MCF 10A (cell line): ENCODE measurements at places on chromosomes 16 and 17.

GRCh38 chr16:35795361-35796029, 2336.1 kb downstream of the TP53TG3F start:
- DNase-seq = no peak
- no peaks in the 10 kb centered on the region for H3K4me1 ChIP-seq
- no peak overlapping the region for H3K27ac ChIP-seq
- H3K36me3 ChIP-seq = no peaks in the 10 kb centered on the region
- no peak overlapping the region for H3K4me3 ChIP-seq

GRCh38 chr16:1723450-1724147, 17.6 kb downstream of the MAPK8IP3 start:
- DNase-seq = peak; percentile 62
- H3K36me3 ChIP-seq = peaks cover 34% of the 10 kb centered on the region
- H3K4me1 ChIP-seq = peaks cover 6% of the 10 kb centered on the region
- no peak overlapping the region for H3K4me3 ChIP-seq
- H3K27ac ChIP-seq = no peak overlapping the region

DNA sequence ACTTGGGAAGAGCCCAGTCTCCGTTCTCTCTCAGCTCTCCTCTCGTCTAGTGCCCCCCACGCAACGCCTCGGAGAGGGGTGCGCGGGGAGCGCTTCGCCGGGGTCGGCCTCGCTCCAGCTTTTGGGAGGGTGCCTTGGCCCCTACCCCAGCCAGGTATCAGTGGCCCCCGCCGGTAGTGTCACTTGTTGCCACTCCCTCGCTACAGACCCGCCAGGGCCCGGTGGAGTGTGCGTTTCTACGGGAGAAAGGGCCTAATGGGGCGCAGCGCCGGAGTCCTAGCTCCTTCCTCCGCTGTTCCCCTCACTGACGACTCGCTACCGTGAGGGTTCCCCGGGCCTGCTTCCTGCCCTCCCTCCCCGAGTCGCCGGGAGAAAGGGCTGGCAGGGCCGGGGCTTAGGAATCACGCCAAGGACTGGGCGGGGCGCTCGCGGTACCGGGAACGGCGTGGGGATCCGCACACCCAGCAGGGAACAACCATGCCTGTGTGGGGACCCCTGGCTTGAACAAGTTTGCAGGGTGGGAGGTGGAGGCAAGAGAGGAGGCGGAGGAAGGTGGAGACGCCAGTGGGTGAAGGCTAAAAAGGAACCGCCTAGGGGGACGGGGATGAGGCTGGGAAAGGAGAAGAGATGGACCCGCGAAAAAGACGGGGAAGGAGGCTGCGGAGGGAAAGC, 997 bp upstream of the CDH11 start:
- peak overlapping the region; percentile 84 for H3K4me3 ChIP-seq
- no peak overlapping the region for H3K27ac ChIP-seq
- H3K27me3 ChIP-seq = peaks cover 12% of the 10 kb centered on the region

GRCh38 chr17:73061161-73061560, 31.3 kb downstream of the SLC39A11 start:
- DNase-seq = no peak
- no peak overlapping the region for H3K4me3 ChIP-seq
- peaks cover 5% of the 10 kb centered on the region for H3K4me1 ChIP-seq
- H3K36me3 ChIP-seq = no peaks in the 10 kb centered on the region
- no peaks in the 10 kb centered on the region for H3K27me3 ChIP-seq

GRCh38 chr16:81576696-81577095, 132.1 kb downstream of the CMIP start:
- H3K27me3 ChIP-seq = no peaks in the 10 kb centered on the region
- peaks cover 9% of the 10 kb centered on the region for H3K4me1 ChIP-seq
- DNase-seq = no peak

- H3K36me3 ChIP-seq = peaks cover 5% of the 10 kb centered on the region
- no peak overlapping the region for H3K4me3 ChIP-seq
- peaks cover 41% of the 10 kb centered on the region for H3K4me1 ChIP-seq
- no peaks in the 10 kb centered on the region for H3K27me3 ChIP-seq
- peak; percentile 79 for DNase-seq
- no peak overlapping the region for H3K27ac ChIP-seq
These were observed 2.4 kb downstream of the CORO6 start for GRCh38 chr17:29620271-29620670.

DNA sequence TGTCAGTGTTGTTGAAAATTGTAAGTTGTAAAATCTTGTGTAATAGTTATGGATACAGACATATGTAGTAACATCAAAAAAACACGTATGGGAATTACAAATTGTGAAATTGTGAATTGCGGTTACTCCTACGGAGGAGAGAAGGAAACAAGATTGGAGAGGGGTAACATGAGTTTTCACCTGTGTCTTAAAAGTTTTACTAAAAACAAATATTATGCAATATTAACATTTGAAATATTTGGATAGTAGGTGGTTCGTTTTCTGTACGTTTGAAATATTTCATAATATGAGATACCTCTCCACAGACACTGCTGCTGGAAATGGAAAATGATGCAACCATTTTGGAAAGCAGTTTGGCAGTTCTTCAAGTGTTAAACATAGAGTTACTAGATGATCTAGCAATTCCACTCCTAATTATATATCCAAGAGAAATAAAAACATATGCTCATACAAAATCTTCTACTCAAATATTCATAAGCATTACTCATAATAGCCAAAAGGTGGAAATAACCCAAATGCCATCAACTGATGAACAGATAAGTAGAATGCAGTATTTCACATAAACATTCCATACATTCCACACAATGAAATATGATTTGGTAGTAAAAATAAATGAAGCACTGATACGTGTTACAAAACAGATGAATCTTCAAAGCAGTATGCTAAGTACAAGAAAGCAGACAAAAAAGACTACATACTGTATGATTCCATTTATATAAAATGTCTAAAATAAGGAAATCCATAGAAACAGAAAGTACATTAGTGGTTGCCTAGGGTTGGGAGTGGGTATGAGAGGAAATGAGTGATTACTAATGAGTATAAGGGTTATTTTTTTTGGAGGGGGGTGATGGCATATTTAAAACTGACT, 40.7 kb upstream of the ABCA10 start:
- H3K27ac ChIP-seq = peak overlapping the region; percentile 1
- H3K4me3 ChIP-seq = peak overlapping the region; percentile 15
- no peaks in the 10 kb centered on the region for H3K27me3 ChIP-seq
- peak; percentile 90 for DNase-seq

DNA sequence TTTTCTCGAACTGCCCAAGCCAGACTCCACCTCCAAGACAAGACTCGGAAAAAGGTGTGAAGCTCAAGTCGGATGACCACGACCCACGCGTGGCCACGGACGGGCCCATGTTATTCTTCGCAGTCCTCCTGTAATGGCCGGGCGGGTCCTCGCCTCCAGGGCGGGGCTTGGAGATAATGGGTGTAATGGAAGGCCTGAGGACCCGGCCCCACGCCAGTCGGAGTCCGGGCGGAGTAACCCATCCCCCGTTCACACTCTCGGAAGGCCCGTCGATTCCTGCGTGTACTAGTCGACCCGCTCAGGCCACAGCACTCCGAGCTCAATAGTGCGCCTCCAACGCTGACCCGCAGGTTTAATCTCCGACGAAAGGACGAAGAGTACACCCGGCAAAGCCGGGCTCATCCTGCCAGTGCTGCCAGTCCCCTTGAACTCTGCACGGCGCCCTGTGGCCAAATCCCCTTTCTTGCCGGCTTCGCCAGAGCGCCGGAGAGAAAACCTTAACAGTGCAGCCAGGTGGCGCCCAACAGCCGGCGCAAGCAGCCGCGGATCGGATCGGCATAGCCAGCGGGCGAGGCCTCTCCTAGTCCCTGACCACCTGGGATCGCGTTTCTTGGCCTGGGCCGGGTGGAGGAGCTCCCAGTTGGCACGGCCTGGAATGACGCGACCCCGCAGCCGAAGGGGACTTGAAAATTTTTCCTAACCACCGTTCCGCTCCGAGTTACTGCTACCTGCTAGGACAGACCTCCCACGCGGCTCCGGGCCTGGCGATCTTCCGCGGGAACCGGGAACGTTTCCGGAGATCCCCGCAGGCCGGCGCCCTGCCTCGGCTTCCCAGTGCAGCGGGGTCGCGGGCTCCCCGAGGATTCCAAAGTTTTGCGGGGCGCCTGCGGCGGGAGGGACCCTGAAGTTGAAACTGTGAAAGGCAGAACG, 762.0 kb downstream of the KCNJ18 start:
- DNase-seq = no peak
- no peaks in the 10 kb centered on the region for H3K36me3 ChIP-seq
- no peak overlapping the region for H3K27ac ChIP-seq
- H3K4me3 ChIP-seq = no peak overlapping the region

DNA sequence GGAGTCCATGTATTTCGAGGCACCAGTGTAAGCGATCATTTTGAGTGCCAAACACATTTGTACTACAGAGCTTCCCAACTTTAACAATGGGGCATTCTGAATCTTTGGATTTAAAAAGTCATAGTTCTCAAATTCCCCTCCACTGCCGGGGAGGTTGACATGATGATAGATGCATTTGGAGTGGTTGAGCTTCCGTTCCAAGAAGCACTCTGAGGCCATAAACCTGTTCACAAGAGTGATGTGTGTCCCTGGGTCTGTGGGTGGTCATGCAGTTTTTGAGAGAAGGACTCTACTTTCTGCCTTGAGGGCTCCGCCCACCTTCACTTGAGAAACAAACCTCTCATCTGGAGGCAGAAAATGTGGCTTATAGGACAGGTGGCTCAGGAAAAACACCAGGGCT, 43.7 kb downstream of the IRX5 start:
- H3K27me3 ChIP-seq = no peaks in the 10 kb centered on the region
- H3K4me3 ChIP-seq = no peak overlapping the region
- no peak overlapping the region for H3K27ac ChIP-seq

DNA sequence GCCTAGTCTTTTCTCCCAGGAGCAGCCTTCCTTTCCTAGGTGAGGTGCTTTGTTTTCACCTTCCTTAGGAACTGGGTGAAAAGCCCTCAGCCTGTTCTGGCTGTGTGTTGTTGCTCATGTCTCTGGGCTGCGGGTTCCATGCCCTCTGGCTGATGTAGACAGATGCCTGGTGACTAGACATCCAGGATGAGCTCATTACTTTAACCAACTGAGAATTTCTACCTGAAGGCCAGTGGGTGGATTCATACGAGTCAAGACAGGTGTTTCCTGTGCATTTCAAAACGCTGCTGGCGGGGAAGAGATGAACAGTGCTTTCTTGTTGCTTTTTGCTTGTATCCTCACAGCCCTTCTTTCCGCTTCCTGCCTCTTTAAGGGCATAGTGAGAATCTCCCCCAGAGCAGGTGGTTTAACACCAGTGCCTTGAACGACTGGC, 22.3 kb downstream of the SAP30BP start:
- peak overlapping the region; percentile 90 for H3K27ac ChIP-seq
- H3K27me3 ChIP-seq = no peaks in the 10 kb centered on the region
- peaks cover 37% of the 10 kb centered on the region for H3K36me3 ChIP-seq
- peak overlapping the region; percentile 61 for H3K4me3 ChIP-seq

DNA sequence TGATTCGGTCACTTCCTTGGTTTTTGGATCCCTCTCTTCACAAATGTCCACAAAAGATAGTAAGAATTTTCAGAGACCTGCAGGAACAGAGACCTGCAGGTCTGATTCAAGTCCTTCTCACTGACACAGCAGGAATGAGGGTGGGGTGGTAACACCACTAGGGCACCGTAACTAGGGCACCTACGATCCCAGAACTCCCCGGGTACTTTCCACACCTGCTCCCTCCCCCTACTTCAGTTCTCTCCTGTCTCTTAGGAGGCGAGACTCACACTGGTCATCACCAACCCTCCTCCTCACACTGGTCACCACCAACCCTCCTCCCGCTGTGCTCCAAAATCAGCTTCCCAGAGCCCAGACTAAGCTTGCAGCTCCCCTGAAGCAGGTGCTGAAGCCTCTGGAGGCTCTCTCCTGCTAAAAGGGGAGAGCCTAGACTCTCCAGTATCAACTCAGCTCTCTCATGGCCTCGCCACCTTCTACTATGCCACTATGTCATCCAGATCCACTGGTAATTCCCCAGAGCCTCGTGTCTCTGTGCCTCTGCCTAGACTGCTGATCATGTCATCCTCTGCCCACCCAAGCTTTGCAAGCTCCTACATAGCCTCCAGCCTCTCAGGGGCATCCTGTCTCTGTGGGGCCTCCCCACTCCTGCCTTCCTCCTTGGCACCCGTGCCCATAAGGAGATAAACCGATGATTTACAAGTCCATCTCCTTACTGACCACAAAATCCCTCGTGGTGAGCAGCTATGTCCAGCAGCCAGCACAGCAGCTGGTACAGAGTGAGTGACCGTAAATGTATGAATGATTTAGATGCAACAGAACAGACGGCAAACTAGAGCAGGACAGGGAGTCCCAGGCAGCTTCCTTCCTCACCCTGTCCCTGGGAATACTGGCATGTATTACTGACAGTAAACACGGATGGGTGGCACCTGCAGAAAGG, 63.4 kb upstream of the GSG1L start:
- H3K27ac ChIP-seq = no peak overlapping the region
- no peak overlapping the region for H3K4me3 ChIP-seq
- no peaks in the 10 kb centered on the region for H3K4me1 ChIP-seq
- no peaks in the 10 kb centered on the region for H3K27me3 ChIP-seq
- H3K36me3 ChIP-seq = peaks cover 89% of the 10 kb centered on the region

GRCh38 chr16:26005336-26005735, 313.6 kb downstream of the HS3ST4 start:
- no peak overlapping the region for H3K27ac ChIP-seq
- no peak overlapping the region for H3K4me3 ChIP-seq
- no peaks in the 10 kb centered on the region for H3K36me3 ChIP-seq
- no peaks in the 10 kb centered on the region for H3K27me3 ChIP-seq
- DNase-seq = no peak

DNA sequence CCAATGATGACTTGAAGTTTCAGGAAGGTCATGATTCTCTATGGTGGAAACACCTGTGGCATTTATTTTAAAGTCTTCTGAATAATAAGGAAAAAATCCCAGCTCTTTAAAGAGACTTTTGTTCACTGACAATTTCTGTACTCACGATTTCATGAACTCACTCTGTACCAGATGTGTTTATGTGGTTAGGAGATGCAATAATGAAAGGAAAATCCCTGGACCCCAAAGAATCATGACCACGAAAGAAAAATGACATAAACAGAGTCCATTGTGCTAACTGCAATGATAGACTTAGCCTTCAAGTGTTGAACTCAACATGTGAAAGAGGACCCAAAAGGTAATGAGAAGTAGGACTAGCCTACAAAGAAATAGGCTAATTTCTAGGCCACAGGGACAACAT, 947.5 kb downstream of the CDH11 start:
- no peaks in the 10 kb centered on the region for H3K27me3 ChIP-seq
- H3K4me3 ChIP-seq = no peak overlapping the region
- H3K4me1 ChIP-seq = no peaks in the 10 kb centered on the region
- H3K36me3 ChIP-seq = no peaks in the 10 kb centered on the region
- H3K27ac ChIP-seq = no peak overlapping the region
- no peak for DNase-seq

GRCh38 chr16:76946879-76947278, 244.1 kb upstream of the MON1B start:
- no peaks in the 10 kb centered on the region for H3K36me3 ChIP-seq
- H3K4me3 ChIP-seq = peak overlapping the region; percentile 47
- peak; percentile 88 for DNase-seq
- H3K27ac ChIP-seq = peak overlapping the region; percentile 59
- no peaks in the 10 kb centered on the region for H3K27me3 ChIP-seq
- H3K4me1 ChIP-seq = peaks cover 21% of the 10 kb centered on the region

GRCh38 chr17:57511475-57512123, 233.5 kb downstream of the CCDC182 start:
- no peak overlapping the region for H3K4me3 ChIP-seq
- peaks cover 12% of the 10 kb centered on the region for H3K4me1 ChIP-seq
- H3K27me3 ChIP-seq = no peaks in the 10 kb centered on the region
- DNase-seq = no peak
- no peak overlapping the region for H3K27ac ChIP-seq
